ENCODE measurements at places on chromosomes 3 and 15.

DNA sequence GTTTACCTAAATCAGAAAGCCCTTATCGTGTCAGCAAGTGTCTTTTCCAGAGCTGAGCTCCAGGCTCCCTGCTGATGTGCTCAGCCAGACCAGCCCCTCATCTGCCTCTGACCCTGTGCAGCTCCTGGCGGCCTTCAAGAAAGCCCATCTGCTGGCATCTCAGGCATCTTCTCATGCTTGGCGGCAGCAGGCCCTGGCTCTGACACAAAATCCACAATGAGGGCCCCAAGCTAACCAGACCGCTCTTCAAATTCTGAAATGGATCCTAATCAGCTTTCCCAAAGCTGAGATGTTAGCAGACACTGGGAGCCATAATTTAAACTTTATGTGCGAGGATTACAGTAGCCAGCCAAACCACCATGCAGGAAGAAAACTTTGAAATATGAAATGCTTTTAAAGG, 50.8 kb upstream of the CTDSPL start:
- DNase-seq, result no peak

DNA sequence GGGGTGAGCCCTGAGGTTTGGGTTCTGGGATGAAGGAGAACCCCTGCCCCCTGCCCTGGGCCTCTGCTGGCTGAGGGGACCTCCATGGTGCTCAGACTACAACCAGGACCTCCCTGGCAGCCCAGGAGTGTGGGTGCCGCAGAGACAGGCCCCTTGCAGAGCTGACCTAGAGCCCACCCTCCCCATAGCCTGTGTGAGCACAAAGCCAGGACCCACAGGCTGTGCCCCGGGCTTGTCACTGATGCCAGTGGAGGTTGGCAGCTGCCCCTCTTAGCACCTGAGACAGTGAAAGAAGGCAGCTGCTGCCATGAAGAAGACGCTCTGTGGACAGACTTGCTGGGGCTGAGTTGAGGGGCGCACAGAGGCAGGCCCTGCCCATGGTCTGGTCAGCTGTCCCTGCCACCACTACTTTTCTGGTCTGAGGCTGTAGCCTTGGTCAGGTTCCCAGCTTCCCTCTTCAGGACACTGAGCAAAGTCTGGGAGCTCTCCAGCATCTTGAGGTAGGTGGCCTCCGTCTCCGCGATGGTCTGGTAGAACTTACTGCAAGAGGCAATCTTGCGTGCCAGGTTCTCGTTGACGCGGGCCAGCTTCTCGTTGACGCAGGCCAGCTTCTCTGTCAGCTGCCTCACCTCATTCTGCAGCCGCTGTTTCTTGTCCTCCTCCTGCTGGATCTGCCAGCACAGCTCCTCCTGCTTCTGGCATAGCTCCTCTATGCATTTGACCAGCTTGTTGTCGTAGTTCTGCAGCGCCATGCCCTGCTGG, 23.0 kb downstream of the USP4 start:
- DNase-seq, result no peak

DNA sequence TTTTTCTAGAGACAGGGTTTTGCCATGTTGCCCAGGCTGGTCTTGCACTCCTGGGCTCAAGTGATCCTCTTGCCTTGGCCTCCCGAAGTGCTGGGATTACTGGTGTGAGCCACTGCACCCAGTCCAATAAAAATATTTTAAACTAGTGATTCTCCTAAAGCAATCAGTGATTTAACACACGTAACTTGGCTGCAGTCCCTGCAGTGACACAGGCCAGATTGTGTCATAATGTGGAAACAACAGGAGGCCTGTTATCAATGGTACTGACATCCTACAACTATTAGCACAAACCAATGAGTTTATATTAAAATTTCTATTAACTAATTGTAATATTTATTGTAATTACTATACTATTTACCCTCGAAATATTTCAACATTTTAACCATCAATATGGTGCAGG, 1.6 kb upstream of the SEC61A1 start:
- no peak for DNase-seq

- no peak for DNase-seq
Observed at GRCh38 chr15:89103481-89104171, 15.4 kb downstream of the ABHD2 start.

DNA sequence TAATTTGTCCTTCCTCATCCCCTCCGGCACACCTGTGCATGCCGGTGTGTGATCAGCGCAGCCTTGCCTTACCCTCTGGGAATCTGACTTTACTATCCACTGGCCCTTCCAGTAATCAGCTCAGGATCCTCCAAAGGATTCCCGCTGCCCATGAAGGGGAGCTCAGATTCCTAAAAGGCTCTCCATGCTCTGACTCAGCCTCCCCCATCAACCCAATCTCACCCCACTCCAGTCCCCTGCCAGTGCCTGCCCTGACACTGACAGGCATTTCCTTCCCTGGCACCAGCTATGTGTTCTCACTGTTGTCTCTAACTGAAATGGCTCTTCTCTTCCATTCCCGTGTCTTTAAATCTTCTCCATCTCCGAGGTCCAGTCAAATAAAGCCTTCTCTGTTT, 7.3 kb upstream of the BCL2A1 start:
- no peak for DNase-seq

DNA sequence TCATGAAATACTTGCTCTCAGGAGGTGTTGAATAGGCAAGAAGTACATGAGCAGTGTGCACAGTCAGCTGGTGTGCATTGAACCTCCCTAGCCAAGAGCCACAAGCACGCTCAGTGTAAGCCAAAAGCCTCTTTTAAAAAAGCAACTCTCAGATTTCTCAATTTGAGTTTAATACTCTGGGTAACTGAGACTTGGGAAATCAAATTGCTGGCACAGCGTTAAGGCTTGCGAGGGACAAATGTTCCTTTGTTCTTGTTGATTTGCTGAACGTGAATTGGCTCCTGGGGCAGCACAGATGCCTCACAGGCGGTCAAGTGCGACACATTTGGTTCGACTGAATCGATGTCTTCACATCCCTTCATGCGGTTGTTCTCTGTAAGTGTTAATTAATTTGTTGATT, at the start of gene FAM240A:
Gene FAM240A, plus strand, starts transcription at position 202 of the 400 bp plus-strand sequence. Its CDS starts 159 bp downstream, at position 361.
- DNase-seq, result no peak

DNA sequence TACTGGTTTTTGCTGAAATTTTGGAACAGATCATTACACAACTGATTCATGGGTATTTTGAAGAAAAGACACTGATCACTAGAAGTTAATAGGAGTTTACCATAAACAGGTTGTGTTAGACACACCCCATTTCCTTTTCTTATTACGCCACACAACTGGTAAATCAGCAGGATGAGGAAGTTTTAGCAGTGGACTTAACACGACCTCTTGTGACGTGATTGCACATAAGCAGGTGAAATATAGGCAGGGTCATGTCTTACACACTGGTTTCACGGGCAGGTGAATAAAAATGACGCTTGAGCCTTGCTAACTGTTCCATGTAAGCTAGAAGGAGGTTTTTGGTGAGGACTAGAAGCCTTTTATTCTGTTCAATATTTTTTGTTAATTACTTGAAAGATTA, 27.1 kb upstream of the TPRG1 start:
- DNase-seq, result peak; percentile 35

GRCh38 chr3:180409170-180409569, 192.8 kb upstream of the TTC14 start:
- DNase-seq, result no peak

DNA sequence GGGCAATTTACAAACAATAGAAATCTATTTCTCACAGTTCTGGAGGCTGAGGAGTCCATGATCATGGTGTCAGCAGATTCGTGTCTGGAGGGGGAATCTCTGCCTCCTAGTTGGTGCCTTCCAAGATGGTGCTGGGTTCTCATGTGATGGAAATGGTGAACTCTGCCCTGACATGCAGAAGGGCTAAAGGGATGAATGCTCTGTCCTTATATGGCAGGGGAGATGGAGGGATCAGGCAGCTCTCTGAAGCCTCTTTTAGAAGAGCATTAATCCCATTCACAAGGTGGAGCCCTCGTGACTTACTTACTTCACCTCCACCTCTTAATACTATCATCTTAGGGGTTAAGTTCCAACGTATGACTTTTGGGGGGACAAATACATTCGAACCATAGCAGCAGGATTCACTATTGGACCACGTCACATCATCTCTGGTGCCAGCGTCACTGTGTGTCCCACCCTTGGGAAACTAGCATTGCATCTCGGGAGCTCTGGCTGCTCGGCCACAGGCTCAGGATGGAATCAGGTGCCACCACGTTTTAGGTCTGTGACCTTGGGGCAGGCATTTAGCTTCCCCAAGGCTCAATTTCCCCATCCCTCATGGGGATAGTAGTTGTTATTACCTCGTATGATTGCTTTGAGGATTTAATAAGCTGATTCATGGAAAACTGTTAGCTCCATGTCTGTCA, 53.0 kb downstream of the SV2B start:
- no peak for DNase-seq

- no peak for DNase-seq
Observed at GRCh38 chr15:62569460-62570404, 404.6 kb upstream of the C2CD4B start.

DNA sequence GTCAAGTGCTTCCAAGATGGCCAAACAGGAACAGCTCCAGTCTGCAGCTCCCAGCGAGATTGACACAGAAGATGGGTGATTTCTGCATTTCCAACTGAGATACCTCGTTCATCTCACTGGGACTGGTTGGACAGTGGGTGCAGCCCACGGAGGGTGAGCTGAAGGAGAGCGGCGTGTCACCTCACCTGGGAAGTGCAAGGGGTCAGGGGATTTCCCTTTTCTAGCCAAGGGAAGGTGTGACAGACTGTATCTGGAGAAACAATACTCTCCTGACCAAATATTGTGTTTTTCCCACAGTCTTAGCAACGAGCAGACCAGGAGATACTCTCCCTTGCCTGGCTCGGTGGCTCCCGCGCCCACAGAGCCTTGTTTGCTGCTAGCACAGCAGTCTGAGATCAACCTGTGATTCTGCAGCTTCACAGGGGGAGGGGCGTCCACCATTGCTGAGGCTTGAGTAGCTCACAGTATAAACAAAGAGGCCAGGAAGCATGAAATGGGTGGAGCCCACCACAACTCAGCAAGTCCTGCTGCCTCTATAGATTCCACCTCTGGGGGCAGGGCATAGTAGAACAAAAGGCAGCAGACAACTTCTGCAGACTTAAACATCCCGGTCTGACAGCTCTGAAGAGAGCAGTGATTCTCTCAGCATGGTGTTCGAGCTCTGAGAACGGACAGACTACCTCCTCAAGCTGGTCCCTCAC, 293.5 kb upstream of the SUCLG2 start:
- DNase-seq, result no peak

- no peak for DNase-seq
Observed at GRCh38 chr15:40684381-40684780, 10.6 kb upstream of the RAD51 start.

DNA sequence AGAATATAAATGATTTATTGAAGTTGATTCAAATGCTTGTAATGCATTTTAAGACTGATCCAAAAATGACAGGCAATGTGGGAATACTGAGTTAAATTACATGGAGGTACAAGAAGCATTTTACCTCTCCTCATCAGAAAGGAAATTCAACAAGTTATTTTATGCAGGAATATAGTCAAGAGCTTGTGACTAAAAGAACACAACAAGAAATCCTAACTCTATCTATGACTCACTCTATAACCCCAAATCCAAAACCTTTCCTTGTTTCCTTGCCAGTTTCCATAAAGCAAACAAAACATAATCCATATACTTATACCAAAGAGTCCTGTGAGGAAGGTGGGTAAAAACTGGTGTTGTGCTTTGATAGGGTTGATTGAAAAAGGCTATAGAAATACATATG, 30.8 kb downstream of the SIN3A start:
- no peak for DNase-seq

- DNase-seq, result no peak
Observed at GRCh38 chr3:116288485-116288884, 156.8 kb downstream of the LSAMP start.

GRCh38 chr15:41423979-41424659, 7.2 kb downstream of the RTF1 start:
- DNase-seq, result peak; percentile 40

DNA sequence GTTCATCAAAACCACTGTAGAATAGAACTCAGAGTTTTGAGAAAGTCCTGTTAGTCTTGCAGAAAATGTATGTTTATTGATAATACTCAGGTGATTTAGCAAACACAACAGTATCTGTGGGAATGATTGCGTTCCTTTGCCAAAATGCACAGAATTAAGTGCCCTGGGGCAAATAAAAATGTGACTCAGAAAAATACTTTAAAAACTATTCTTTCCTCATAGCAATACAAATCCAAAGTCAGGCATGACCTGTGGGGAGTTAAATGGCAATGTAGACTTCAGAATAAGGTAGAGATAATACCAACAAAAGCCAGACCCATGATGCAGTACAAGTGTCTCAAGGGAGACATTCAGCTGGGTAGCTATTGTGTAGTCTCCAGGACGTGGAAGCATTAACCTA, 72.3 kb upstream of the SNTN start:
- no peak for DNase-seq

- DNase-seq, result no peak
Observed at GRCh38 chr3:50587806-50588758, 18.8 kb downstream of the HEMK1 start.

DNA sequence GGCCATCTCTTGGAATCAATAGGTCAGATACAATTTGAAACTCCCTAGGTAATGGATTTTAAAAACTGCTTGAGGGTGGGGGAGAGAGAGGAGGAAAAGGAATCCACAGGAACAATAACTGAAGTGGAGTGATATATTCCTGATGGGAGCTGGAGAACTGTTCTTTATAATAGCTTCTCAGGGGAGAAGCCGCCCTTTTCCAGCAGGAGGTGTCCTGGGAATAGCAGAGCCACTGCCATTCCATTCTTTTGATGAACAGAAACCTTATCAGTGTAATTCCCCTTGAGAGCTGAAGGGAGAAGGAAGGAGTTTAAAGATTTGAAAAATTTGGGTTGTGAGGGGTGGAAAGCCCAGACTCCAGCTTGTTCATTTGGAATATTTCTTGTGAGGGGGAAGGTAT, 504.9 kb upstream of the DPH6 start:
- no peak for DNase-seq

DNA sequence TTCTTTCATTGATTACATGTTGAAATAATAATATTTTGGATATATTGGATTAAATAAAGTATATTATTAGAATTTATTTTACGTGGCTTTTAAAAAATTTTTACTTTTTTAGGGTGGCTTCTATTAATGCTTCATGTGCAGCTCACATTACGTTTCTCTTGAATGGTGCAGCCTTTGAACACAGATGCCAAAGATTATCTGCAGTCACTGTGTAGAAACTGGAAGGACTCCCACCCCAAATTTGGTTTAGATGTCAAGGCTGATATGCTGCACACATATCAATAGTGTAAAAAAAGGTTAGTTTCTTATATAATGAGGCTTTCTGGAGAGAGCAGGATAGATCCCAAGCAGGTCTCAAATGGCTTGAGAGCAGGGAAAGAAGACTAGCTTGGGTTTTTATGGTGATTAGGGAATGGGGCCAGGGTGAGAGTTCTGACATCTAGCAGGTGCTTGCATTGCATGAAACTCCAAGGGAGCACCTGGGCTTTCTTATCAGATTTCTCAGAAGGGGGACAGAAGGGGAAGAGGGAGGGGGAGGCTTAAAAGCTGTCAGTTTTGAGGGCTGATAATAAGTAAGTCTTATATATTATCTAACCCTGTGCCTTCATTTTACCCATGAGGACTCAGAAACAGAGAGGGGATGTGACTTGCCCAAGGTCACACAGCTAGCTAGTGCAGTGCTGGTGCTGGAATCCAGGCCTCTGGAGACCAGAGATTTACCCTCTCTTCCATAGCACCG, 89.6 kb downstream of the CHST2 start:
- DNase-seq, result peak; percentile 31

GRCh38 chr3:51386159-51386851, 1.2 kb downstream of the MANF start:
- no peak for DNase-seq

GRCh38 chr3:18446149-18446825, 21.1 kb upstream of the SATB1 start:
- DNase-seq, result peak; percentile 17

Data from NAMALWA (cell line).